Stimulated activated CD8-positive, alpha-beta memory T cell treated with anti-CD3 and anti-CD28 coated beads, Interleukin-4, amount 100 ng/mL, for 4 hours (primary cell): ENCODE measurements at places on chromosomes 12 and 14.

- DNase-seq: no peak
These were observed 15.3 kb upstream of the KICS2 start for GRCh38 chr12:64237382-64237781.

GRCh38 chr14:68451696-68452373 is 341.0 kb downstream of the ZFP36L1 start:
- no peak for DNase-seq

DNA sequence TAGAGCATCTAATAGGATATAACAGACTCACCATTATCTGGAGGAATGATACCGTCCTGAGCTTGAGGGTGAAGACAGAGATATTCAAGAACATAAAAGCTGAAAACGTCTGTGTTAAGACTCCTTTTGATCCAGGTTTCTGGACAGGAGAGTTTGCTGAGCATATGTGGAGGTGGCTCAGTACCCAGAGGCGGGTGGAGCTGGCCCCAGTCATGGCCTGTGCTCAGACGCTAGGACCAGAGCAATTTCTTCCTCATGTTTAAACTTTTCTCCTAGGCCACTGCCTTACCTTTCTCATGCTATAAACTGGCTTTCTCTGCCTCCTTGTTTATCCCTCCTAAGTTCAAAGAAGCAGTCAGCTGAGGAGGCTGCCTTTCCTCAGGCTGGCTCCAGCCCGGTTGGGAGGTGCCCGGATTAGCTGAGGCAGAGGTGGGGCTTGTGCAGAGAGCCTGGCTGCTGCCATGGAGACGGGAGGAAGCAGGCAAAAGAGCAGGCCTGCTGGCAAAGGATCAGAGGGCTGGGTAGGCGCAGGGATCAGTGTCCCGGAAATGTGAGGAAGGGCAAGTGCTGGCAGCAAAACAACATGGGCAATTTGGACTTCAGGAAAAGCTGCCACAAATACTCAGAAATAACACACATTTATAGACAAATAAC is 13.7 kb downstream of the COA8 start:
- DNase-seq: no peak

DNA sequence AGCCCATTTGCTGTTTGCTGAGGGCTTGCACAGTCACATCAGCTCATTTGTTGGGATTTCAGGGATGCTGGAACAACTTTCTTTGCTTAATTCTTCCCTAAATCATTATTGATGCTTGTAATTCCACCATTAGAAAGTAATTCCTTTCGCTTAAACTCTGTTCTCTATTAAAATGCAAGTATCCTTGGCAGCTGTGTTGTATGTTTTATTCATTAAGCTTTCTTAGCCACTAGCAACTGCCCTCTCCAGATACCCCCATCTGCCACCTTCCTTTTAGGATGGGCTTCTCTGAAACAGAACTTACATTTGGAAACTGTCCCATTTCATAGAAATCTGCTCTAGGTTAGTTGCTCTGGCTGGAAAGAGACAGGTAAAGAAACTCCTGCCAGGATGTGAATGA is 43.7 kb downstream of the ADCK1 start:
- no peak for DNase-seq

GRCh38 chr12:131620520-131620919 is 90.4 kb upstream of the SFSWAP start:
- DNase-seq: no peak

DNA sequence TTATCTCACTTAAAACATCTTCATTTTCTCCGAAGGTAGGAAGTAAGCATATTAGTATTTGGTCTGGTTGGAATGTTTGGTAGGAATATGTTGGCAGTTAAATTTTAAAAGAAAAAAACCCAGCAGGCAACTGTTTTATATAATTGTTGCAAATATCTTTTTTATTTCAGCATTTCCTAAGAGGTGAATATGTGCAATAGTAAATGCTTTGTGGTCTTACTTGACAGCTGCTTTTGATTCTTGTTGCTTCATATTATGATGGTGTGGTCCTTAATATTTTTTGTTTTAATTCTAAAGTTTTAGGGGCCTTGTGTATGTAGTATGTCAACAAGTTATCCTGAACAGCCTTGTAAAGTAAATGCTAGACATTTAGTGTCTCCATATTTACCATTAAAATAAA is 6.3 kb downstream of the TRAFD1 start:
- DNase-seq: no peak

DNA sequence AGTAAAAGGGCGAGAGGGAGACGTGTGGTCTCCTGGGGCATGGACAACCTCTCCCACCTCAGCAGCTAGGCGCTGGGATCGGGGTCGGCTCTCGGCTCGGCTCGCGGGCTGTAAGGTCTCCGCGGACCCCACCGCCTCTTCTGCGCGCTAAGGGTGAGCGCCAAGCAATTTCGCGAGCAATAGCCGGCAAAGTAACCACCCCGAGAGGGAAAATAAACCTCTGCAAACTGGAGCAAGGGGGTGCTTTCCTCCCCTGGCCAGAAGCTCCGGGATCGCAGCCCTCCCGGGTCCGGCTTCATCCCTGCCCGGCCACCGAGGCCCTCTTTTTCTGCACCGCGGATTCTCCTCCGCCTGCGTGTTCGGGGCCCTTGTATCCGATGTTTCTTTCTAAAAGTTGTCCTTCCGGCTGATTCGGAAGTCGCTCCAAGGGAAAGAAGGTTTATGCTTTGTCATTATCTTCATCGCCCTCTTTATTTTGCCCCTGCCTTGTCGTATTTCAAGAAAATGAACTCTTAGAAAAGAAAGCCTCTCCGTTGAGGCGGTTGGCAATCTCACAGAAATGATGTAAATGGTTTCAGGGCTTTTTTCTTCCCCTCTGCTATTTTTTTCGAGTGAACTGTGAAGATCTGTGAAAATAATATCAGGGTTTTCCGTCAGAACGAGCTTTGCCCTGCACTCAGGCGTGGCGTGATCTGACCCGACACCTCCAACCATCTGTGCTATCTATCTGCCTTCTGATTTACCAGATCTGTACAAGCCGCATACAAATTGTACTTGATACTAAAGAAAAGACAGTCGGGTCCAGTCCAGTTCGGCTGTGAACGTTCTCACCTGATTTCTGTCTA is 1.7 kb upstream of the SIX6 start:
- no peak for DNase-seq

- no peak for DNase-seq
These were observed 35.4 kb downstream of the SLC38A1 start for GRCh38 chr12:46233423-46233822.
